Stimulated activated CD8-positive, alpha-beta memory T cell treated with anti-CD3 and anti-CD28 coated beads, Interleukin-4, amount 100 ng/mL, for 1 hour (primary cell): ENCODE measurements at places on chromosomes 11 and 22.

- DNase-seq: no peak
Measured at GRCh38 chr11:60873533-60873932, 6.2 kb downstream of the ZP1 start.

GRCh38 chr11:20000351-20001134 is 159.7 kb downstream of the DBX1 start:
- DNase-seq: no peak

GRCh38 chr11:114359342-114359741 is 41.0 kb downstream of the C11orf71 start:
- no peak for DNase-seq

- DNase-seq: no peak
Measured at GRCh38 chr11:6633422-6634408, 14.5 kb upstream of the TPP1 start.

- DNase-seq: no peak
Measured at GRCh38 chr22:43133401-43133800, 9.8 kb downstream of the MCAT start.

DNA sequence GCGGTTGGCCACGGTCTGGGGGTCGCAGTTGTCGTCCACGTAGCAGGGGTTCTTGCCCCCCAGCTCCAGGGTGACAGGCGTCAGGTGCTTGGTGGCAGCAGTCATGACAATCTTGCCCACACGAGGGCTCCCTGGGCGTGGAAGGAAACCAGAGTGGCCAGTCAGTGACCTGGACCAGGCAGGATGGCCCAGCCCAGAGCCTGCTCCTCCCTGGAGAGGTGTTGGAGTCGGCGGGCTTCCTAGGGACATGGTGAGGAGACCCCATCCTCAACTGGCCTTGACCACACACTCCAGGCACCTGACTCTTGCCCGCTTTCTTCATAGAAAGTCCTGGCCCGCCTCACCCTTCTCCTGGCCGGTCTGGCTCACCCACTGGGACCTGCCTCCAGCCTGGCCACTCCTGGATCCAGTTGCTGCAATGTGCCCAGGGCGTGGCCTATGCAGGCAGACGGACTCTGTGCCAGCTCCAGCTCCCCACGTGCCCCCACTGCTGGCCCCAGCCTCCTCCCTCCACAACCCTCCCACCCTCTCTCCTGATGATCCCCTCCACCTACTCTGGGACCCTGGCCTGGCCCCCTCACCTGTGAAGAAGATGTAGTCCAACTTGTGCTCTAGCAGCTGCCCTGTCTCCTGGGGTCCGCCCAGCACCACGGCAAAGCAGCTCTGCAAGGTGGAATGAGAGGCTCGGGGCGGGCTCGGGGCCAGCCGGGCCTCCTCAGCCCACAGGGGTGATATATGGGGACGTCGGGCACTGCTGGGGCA is 8.7 kb downstream of the ALDH3B2 start:
- DNase-seq: no peak

- no peak for DNase-seq
Measured at GRCh38 chr11:121274332-121274991, 18.1 kb upstream of the SC5D start.

DNA sequence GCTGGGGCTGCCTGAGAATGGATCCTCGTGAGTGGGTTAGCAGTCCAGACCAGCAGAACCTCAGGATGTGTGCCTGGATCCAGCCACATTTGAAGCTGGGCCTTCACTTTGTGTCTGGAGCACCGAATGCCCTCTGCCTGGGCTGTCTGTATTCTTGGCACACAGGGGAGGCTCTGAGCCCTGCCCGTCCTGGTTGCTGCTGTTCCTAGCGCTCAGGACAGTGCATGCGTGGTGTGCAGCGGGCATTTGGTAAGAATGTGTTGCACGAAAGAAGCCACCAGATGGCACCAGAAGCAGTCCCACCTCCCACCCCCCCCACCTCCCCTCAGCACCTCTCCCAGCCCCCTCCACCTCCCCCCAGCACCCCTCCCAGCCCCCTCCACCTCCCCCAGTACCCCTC is 4.1 kb upstream of the MAPK11 start:
- no peak for DNase-seq

GRCh38 chr11:22162756-22163155 is 30.1 kb upstream of the ANO5 start:
- DNase-seq: no peak

- no peak for DNase-seq
Measured at GRCh38 chr11:34890812-34891211, 25.4 kb downstream of the APIP start.

DNA sequence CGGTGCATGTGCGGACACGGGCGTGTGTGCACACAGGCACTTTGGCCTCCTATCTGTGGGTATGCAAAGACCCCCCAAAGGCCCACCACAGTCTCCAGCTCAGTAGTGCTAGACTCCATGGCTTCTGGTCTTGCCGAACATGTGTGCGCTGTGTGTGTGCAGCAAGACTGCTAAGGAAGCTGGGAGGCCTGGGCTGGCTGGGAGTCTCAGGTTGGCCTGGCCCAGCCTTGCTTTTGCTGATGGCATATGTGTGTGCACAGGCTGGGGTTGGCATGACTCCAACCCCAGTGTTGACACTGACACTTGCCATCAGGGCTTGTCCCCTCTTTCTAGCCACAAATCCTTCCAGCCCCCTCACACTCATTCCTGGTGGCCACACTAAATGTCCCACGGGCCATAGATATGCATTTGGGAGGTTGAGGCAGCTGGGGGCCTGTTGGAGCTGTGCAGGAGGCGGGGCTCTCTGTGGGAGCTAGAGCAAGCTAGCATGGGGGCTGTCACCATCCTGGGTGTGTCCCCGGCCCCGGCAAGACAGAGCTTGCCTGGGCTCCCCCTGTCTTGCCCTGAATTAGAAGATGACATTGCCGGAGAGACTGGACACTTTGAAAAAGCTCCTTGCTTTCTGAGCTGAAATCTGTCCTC is 60.9 kb upstream of the NECTIN1 start:
- no peak for DNase-seq

- no peak for DNase-seq
Measured at GRCh38 chr11:40597546-40598113, 861.8 kb downstream of the LRRC4C start.

- DNase-seq: no peak
Measured at GRCh38 chr22:39471381-39472141, 14.7 kb downstream of the MGAT3 start.

DNA sequence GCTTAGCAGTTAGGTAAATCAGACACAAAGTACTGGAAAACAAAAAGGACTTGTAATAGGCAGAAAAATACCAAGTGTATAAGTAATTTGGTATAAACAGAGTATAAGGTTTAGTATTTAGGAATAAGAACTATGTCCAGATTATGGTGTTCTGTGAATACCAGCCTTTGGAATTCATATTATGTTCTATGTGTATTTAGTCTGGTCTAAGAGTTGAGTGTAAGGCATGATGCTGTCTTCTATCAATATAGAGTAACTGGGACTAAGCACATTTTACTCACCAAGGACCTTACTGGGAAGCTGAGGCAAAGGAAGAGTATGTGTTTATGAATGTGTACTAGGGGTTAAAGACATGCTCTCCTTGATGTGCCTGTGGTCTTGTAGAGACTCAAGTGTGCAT is 9.5 kb downstream of the SDHD start:
- no peak for DNase-seq

GRCh38 chr22:38967451-38968450 is 10.3 kb downstream of the APOBEC3A start:
- DNase-seq: no peak

DNA sequence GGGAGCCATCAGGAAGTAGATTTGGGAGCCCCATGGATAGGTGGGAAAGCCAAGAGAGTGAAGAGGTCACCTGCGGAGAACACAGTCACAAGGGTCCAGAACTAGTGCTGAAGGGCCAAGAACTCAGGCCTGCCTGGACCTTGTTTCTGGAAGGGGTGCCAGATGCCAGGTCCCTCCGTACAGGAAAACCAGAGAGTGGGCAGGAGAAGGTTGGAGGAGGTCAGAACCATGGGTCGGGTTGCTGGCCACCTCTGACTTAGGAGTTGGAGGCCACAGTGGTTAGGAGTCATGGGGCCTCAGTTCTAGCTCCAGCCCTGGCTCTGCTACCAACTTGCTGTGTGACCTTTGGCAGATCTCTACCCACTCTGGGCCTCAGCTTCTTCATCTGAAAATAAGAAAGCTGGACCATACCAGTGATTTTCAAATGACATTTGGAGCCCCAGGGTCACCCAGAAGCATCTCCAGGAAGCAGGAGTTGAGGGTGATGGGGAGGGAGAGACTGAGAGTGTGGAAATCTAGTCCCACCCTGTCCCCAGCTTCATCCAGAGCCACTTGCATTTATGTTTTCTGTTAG is 20.8 kb upstream of the TUB start:
- no peak for DNase-seq

GRCh38 chr11:85589373-85589772 is 37.8 kb downstream of the DLG2 start:
- no peak for DNase-seq
